ENCODE measurements at places on chromosomes 16 and 17. TPM values are rescaled to one million over a fixed set of nuclear protein-coding genes. Genes with fewer than 3 reads are reported as not detected.

KRT31 gene
- not detected for polyA plus RNA-seq

MT3 gene
- polyA plus RNA-seq: not detected

- DNase-seq: no peak
Observed at GRCh38 chr16:75234856-75235696, 16.3 kb downstream of the CTRB1 start.

DNA sequence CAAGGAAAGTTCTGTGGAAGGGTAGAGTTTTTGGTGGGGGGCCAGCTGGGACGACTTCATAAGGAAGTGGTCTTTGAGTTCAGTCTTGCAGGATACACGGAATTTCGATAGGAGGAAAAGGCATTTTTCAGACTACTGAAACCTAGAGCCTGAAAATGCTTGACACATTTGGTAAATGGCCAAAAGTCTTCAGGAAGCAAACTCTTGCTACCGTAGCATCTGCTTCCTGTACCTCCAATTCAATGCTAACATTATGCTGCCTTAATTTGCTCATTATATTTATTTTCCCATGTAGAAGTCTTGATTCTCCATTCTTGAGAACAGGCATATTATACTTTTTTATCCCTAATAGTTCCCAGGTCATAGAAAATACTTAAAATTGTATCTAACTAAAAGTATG, 129.3 kb upstream of the MED13 start:
- DNase-seq: no peak

TBC1D3I gene
- 0.32 TPM for polyA plus RNA-seq

All from hepatocyte (in vitro differentiated cells).